ENCODE measurements at places on chromosomes 2 and 18. TPM values are rescaled to one million over a fixed set of nuclear protein-coding genes. Genes with fewer than 3 reads are reported as not detected.

DSEL gene
- 1.1 TPM for polyA plus RNA-seq

CCDC74B gene
- polyA plus RNA-seq = 0.59 TPM

ACVR1 gene
- polyA plus RNA-seq = 9.5 TPM

CROCC2 gene
- polyA plus RNA-seq = not detected

CHRNG gene
- not detected for polyA plus RNA-seq

CD8B2 gene
- polyA plus RNA-seq = 10.2 TPM

COLEC12 gene
- polyA plus RNA-seq = not detected

MERTK gene
- polyA plus RNA-seq = 0.14 TPM

PFN4 gene
- not detected for polyA plus RNA-seq

SLC5A7 gene
- polyA plus RNA-seq = not detected

SERPINB12 gene
- not detected for polyA plus RNA-seq

TMEM237 gene
- 6.7 TPM for polyA plus RNA-seq

CCDC102B gene
- polyA plus RNA-seq = 4.7 TPM

STARD6 gene
- not detected for polyA plus RNA-seq

CPS1 gene
- not detected for polyA plus RNA-seq

PLB1 gene
- 0.16 TPM for polyA plus RNA-seq

GMPPA gene
- 32.5 TPM for polyA plus RNA-seq

SCN7A gene
- not detected for polyA plus RNA-seq

SERPINB4 gene
- polyA plus RNA-seq = not detected

COLEC11 gene
- not detected for polyA plus RNA-seq

ST8SIA5 gene
- 0.23 TPM for polyA plus RNA-seq

LRP2 gene
- not detected for polyA plus RNA-seq

INPP5D gene
- 146 TPM for polyA plus RNA-seq

IL36B gene
- polyA plus RNA-seq = not detected

MATN3 gene
- not detected for polyA plus RNA-seq

XIRP2 gene
- not detected for polyA plus RNA-seq

NT5C1B gene
- 0.86 TPM for polyA plus RNA-seq

CYTIP gene
- polyA plus RNA-seq = 144 TPM

LIMS2 gene
- 3.1 TPM for polyA plus RNA-seq

PASK gene
- polyA plus RNA-seq = 32.8 TPM

AQP12A gene
- not detected for polyA plus RNA-seq

GAL3ST2 gene
- not detected for polyA plus RNA-seq

TNP1 gene
- not detected for polyA plus RNA-seq

CXCR1 gene
- polyA plus RNA-seq = 1.1 TPM

TUBB8B gene
- not detected for polyA plus RNA-seq

MTLN gene
- polyA plus RNA-seq = 121 TPM

SERPINB3 gene
- not detected for polyA plus RNA-seq

CTAGE1 gene
- polyA plus RNA-seq = not detected

Data from CD8-positive, alpha-beta memory T cell (primary cell).